ENCODE measurements at places on chromosomes 2 and 18.

DNA sequence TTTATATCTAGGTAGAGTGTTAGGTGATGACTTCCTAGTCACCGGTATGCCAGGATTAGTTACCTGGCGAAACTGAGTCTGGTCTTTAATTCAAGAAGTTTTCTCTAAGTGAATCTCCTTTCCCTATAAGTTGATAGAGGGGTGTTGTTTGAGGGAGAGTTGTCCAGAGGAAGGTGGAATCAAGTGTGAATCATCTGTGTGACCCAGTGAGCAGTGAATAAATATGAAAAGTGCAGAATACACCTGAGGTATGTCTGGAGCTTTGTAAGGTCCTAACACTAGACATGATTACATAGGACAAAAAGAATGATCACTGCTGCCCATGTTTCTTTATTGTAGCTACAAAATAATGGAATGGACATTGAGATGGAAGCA is 11.2 kb downstream of the POU3F3 start:
- no peak for DNase-seq

DNA sequence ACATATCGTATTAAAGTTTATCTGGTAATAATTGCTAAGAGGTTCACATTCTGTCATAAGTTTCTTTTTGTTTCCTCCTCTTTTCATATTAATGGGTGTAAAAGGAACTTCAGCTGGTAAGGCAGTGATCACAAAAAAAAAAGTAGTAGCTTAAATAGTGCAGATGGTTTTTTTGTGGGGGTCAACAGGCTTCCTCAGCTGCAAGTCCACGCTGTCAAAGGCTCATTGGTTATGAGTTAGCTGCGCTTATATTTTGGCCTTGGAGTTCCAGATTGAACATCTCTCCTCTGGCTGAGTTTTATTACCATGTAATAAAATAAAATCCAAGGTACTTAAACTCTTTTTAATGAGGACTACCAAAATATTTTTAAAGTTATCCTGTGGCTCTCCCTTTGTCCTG is 277.0 kb upstream of the ZEB2 start:
- DNase-seq, result no peak

DNA sequence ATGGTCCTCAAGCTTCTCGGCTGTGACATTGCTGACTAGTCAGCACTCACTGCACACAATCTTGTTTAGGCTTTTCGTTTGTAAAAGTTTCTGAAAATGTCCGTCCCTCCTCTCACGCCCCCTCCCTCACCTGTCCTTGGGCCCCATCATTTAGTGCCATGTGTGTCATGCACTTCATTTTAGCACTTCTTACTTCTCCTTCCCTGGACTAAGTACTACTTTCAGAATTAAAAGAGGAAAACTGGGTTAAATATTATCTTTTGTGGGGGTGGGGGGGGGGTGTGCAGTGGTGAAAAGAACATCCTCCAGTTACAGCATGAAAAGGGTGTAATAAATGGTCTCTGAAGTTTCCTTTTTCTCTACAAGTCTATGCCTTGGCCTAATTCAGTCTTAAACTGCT is 182.0 kb upstream of the SP5 start:
- DNase-seq, result no peak

GRCh38 chr18:25639596-25639995 is 287.6 kb upstream of the ZNF521 start:
- DNase-seq, result no peak

DNA sequence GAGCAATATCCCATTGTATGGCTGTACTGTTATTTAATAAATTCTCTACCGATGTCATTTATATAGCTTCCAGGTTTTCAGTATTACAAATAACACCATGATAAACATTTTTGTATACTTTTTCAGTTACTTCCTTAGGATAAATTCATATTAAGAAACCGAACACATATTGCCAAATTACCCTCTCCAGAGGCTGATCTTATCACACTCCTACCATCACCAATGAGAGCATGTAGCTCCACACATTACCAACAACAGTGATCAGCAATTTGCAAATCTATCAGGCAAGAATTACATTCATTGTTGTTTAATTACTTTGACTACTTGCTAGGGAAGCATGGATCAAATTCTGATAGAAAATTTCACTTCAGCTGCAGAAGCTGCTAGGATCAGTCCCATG is 5.8 kb upstream of the NDUFV2 start:
- no peak for DNase-seq

DNA sequence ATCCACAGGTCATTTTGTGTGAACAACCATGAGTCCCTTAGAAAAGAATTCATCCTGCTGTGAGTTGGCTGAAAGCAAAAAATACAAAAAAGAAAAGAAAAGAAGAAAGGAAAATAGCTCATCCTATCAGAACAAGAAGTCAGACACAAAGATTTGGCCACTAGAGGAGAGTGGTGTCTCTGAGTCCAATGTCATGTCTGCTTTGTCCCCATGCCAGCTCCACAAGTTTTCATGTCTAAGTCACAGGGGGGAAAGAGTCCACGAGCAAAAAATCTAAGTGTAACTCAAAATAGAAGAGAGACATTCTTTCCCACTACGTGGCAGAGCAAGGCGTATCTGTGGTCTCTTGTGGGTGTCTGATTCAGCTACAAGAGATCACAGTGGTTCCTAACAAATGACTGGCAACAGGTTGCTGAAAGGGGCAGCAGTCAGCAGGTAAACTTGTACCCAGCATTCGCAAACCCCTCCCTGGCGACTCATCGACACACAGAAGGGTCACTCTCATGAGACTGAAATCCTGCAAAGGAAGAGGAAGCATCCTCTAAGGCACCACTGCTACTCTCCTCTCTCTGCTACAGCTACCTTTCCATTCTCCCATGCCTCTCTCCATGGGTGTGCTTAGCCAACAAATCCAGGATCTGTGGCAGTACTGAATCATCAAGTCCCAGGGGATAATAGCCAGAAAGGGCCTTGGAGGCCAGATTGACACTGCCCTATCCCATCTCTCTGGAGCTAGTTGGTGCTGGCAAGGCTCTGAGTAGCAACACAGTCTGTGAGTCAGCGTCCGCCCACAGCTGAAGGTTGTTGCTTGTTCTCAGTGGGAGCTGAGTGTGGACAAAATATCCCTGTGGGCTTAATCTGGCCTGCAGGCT is 123.0 kb upstream of the SLC39A10 start:
- no peak for DNase-seq

- no peak for DNase-seq
Measured at GRCh38 chr18:32362484-32362883, 108.2 kb downstream of the GAREM1 start.

- DNase-seq, result no peak
Measured at GRCh38 chr18:25826823-25827222, 263.6 kb downstream of the SS18 start.

GRCh38 chr2:88239781-88240180 is 69.6 kb downstream of the THNSL2 start:
- no peak for DNase-seq
